ENCODE measurements at places on chromosomes 6 and 20.

GRCh38 chr20:38997622-38998021, 35.5 kb downstream of the DHX35 start:
- DNase-seq: peak; percentile 69

DNA sequence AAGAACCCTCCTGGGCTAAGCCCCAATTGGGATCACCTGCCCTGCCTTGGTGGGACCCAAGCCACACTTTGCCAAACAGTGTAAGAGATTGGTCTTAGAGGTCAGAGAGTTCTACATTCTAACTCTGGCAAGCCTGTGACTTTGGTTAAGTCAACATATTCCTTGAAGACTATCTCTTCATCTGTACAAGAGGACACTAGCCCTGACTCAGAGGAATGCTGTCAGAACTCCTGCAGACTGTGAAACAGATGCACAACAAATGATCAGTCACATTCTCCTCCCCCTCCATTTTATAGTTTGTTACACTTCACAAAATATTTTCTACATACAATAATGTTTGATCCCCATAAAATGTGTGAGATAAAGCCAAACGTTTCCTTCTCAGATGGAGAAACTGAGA, 91.7 kb upstream of the EPB41L1 start:
- no peak for DNase-seq

- no peak for DNase-seq
Observed at GRCh38 chr6:105078386-105078708, 101.5 kb downstream of the POPDC3 start.

GRCh38 chr6:169966312-169967181, 215.1 kb downstream of the ERMARD start:
- no peak for DNase-seq

DNA sequence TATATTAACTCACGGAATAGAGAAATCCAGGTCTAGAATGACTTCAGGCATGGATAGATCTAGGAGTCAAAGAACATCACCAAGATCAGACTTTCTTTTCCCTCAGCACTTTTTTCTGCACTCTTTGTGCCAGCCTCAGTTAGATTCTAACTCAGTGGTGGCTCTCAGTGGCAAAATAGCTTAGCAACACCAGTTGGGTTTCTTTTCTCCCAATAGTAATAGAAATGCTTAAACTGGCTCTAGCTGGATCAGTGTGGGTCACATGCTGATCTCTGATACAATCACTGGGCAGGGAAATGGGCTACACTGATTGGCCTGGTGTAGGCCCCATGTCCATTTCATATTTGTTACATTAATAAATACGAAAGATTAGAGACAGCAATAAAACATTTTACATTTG, 44.2 kb upstream of the ARFGEF2 start:
- DNase-seq: no peak

- no peak for DNase-seq
Observed at GRCh38 chr6:25963426-25964123, 973 bp downstream of the TRIM38 start.

DNA sequence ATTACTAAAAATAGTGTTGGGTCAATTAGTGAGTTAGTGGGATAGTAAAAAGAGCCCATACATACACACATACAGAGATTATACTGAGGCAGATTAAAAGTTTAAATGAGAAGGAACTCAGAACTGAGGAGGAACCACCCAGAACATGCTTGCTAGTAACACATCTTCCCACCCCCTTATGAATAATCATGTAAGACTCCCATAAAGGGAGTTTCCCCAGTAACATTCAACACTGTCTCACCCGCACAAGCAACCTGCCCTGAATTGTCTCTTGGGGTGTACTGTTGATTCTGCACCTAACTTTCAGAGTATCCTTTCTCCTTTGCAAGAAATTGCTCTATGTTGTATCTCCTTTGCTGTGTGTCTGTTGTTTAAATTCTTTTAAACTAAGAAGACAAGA, 11.1 kb upstream of the HLA-DQB2 start:
- DNase-seq: no peak

GRCh38 chr6:41878961-41879405, 16.2 kb downstream of the USP49 start:
- no peak for DNase-seq

DNA sequence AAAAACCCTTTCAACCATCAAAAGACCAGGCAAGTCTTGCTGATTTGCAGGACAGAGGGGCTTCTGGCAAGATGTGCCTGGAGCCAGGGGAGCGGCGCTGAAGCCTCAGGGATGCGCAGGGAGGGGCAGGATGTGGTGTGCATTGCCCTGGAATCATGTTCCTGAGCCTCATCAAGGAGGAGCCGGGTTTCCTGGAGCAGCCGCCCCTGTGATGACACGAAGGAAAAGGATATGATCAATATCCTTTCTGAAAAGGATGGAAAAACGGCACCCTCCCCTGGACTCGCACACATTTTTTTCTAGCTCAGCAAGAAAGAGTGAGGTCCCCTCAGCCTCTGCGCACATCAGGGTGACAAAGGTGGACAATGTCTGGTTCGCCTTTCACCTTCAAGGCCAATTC, 173.1 kb upstream of the SSTR4 start:
- no peak for DNase-seq

DNA sequence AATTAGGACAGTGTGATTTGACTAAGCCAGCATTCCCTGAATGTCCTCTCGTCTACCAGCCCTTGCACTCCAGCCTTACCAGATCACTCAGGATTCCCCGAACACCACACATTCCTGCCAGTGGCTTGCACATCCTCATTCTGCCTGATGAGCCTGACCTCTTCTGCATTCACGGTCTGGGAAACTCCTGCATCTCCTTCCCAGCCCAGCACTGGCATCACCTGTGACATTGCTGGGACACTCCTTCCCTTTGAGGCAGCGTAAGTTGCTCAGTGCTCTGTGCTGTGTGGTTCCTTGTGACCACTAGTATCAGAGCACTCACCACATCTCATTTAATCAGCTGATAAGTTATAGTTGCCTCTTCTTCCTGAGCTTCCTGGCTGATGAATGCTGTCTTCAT, 17.3 kb downstream of the NCOA7 start:
- DNase-seq: no peak

- DNase-seq: no peak
Observed at GRCh38 chr6:33013608-33014007, 4.2 kb upstream of the HLA-DOA start.

DNA sequence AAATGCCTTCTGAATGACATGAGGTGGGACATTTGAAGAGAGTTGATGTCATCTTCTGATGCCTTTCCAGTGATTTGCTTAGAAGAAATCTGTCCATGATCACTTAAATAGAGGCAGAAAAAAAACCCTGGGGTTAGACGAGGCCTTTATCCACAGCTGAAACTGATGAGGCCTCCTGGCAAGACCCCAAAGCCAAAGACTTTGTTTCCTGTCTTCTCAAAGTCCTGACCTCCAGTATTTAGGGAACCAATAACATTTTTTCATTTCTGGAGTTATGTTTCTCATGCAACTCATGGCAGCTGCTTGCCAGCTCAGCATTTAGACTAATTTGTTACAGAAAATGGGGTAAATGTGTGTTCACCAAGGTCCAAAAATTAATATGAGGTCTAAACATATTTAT, 248.0 kb upstream of the PRDM1 start:
- DNase-seq: no peak

- no peak for DNase-seq
Observed at GRCh38 chr20:45341579-45341938, 6.7 kb downstream of the SDC4 start.

DNA sequence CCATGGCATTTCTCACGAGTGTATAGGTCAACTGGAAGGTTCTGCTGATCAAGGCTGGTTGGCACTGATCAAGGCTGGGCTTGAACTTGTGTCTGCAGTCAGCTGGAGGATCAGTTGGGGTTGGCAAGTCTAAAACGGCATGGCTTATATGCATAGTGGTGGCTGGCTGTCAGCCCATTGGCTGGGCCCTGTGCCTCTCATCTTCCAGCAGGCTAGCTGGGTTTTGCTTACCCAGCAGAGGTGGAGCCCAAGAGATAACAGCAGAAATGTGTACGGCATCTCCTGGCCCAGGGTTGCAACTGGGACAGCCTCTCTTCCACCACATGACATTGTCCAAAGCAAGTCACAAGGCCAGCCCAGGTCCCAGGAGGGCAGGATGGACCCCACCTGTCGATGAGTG, 158.2 kb downstream of the BMP7 start:
- DNase-seq: no peak

- DNase-seq: no peak
Observed at GRCh38 chr20:56574531-56575142, 41.6 kb downstream of the FAM209B start.

DNA sequence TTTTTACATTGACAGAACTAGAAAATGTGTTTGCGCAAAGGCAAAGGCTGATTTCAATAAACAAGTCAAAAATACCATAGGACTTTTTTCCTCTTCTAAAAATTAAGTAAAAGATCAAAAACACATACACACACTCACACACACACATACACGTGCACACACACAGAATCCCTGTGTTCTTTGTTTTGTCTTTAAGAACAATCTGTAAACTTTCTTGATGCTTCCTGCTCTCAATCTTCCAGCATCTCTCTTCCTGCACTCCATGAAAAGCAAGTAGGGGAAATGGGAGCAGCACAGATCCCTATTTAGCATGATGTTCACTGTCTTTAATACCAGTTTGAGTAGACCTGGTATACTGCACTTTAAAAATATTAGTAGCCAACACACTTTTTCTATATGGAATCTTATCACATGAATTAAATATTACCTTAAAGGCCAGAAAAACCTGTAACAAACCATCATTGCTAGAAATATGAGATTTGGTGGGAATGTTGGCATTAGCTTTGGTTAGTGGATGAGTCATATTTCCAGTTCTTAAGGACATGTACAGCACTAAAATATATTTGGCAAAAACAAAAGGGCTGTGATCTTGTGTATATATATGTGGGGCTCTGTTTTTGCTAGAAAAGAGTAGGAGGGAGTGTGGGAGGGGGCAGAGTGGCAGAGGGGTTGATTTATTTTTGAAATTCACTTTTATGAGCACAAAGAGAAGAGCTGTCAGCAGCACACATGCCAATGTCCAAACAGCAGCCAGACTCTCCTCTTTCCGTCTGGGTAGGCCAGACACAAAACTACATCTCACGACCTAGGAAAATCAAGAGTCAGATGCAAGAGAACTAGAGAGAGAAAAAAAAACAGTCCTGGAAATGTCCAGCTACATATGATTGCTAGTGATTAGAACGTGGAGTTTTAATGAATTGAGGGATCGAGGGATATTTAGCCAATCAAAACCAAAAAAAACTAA, 4.6 kb downstream of the PTPRK start:
- DNase-seq: no peak

GRCh38 chr6:40419946-40420728, 167.0 kb downstream of the LRFN2 start:
- no peak for DNase-seq

- DNase-seq: no peak
Observed at GRCh38 chr20:2652724-2653555, 508 bp downstream of the NOP56 start.

- DNase-seq: no peak
Observed at GRCh38 chr6:163720460-163721235, 306.1 kb downstream of the QKI start.

- no peak for DNase-seq
Observed at GRCh38 chr6:37202788-37203491, 33.0 kb downstream of the PIM1 start.

- DNase-seq: peak; percentile 28
Observed at GRCh38 chr6:157075549-157076450, 247.5 kb downstream of the TMEM242 start.

DNA sequence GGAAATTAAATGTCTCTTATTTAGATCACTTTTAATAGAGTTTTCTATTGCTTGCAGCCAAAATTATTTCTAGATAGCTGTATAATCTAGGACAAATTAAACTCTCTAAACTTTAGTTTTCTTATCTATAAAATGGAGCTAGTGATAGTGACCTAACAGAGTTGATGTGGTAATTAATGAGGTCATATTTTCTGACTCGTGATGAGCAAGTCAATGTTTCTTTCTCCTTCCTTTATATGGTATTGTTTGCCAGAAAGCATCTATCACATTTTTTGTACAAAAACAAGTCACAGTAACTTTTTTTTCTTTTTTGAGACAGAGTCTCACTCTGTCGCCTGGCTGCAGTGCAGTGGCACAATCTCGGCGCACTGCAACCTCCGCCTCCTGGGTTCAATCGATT, 267.7 kb downstream of the FARS2 start:
- DNase-seq: no peak

GRCh38 chr20:63955827-63956663, at the start of gene UCKL1:
TSS of gene UCKL1 (minus strand) at chr20:63956416. CDS start at chr20:63956372, 44 bp downstream.
- peak; percentile 88 for DNase-seq

GRCh38 chr6:47141171-47141570, 99.0 kb upstream of the ADGRF1 start:
- DNase-seq: no peak

GRCh38 chr6:10511477-10511876, 9.7 kb upstream of the GCNT2 start:
- DNase-seq: no peak

GRCh38 chr6:12528136-12528535, 188.4 kb upstream of the PHACTR1 start:
- no peak for DNase-seq

DNA sequence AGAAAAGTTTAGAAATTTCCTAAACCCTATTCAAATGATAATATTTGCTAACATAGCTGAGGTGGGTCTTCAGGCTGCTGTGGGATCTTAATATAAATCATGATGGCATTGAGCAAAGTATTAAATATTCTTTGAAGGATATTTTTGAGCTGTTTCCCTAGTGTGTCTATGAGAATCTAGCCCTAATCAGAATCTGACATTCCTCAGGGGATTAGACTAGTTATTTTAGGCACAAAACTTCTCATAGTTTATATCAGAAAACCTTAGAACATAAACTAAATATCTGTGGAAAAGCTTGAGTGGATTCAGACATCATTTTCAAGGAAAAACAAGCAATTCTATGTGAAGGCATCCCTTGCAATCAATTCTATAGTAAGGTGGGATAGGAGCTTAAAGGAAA, 594.5 kb downstream of the RFPL4B start:
- no peak for DNase-seq

DNA sequence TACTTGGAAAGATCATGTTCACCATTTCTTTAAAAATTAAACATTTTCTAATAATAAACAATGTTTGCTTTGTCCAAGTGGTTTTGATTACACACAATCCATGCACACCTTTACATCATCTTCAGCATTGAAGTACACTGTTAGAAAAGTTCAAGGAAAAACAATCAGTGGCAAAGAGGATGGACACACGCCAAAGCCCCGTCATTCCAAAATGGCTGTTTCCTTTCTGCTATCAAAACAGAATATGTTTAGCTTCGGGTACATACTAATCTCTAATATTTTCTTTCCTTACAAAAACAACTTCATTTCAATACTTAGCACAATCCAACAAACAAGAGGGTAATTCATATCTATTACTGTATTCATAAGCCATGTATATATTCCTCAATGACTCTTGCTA, 24.5 kb downstream of the REPS1 start:
- no peak for DNase-seq

- DNase-seq: no peak
Observed at GRCh38 chr6:11681770-11682169, 96.8 kb downstream of the ADTRP start.

DNA sequence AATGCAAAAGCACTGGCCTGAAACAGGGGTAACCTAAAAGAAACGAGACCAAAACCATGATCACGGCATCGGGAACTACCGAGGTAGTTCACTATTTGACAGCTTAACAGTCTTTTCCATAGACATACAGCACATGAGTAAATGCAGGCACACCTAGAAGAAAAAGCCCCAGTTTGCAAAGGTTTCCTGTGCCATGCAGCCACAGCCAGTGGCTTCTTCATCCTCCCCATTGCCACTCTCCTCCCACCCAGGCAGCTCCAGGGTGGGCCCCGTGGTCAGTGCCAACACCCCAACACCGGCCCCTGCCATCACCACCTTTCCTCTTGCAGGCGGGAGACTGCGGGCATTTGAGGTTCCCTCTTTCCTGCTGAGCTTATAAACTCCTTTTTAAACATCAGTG, 115.4 kb downstream of the SLC23A2 start:
- no peak for DNase-seq
